Skeletal muscle cell (primary cell): ENCODE measurements at places on chromosomes 2 and 18.

GRCh38 chr2:161078211-161078539 is 82.1 kb upstream of the TANK start:
- DNase-seq: no peak

GRCh38 chr2:201774546-201774945 is 6.2 kb downstream of the ALS2 start:
- no peak for DNase-seq

DNA sequence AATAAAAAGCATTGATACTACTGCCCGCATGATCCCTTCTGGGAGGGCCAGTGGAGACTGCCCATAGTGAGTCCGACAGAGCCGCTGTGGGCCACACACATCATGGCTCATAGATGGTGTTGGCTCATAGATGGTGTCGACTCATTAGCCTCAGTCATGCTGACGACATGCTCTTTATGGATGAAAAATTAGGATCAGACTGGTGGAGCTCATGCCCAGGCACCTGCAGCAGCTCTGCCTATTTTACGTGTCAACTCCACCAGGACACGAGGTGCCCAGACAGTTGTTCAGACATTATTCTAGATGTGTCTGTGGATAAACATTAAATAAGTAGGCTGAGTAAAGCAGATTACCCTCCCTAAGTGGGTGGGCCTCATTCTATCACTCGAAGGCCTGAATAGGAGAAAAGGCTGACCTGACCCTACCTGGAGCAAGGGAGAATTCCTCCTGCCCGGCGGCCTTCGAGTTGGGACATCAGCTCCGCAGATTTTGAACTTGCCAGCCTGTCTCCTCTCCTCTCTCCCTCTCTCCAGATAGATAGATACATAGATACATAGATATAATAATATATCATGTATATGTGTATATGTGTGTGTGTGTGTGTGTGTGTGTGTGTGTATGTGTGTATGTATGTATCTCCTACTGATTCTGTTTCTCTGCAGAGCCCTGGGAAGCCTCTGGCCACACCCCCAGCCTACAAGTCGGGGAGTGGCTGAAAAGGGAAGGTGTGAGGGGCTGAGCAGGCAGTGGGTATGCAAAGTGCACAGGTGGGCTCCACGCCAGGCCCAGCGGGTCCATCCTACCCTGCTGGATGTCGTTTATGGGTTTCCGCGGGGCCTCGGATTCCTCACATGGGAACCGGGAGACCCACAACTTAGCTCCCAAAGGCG is 13.6 kb upstream of the TEX51 start:
- DNase-seq: no peak

GRCh38 chr2:184256611-184257010 is 341.7 kb upstream of the ZNF804A start:
- DNase-seq: no peak

DNA sequence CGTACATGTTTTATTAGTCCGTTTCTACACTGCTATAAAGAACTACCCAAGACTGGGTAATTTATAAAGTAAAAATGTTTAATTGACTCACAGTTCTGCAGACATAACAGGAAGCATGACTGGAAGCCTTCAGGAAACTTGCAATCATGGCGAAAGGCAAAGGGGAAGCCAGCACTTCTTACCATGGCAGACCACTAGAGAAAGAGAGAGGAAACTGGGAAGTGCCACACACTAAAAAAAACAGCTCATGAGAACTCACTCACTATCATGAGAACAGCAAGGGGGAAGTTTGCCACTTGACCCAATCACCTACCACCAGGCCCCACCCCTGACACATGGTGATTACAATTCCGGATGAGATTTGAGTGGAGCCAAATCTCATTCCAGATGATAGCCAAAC is 466.2 kb downstream of the IRS1 start:
- no peak for DNase-seq

DNA sequence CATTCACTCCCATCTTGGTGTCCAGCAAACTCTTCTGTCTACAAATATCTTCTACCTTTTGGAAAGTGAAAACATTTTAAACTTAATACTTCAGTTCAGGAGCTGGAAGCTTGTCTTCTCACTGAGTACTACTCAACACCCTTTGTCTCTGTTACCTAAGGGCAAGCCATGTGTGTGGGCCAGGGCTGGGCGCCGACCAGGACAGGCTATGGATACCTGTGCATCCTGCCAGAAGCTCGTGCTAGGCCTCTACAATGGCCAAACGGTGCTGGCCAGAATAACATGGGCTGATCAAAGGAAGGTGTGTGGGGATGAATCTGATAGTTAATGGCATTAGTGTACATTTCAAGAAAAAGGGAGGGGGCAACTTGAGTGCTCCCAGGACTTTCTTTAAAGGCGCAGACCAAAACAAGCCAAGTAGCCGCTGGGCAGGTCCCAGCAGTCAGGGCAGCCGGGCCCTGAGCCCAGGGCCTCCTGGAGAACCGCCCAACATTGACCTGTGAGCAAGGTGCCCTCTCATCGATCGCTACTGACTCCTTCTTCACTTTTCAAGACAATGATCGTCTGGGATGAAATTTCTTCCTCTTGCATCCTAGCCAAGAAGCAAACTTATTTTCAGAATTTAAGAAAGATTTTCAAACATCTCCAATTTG is 29.0 kb upstream of the ID2 start:
- no peak for DNase-seq

- no peak for DNase-seq
These were observed 51.1 kb downstream of the RALBP1 start for GRCh38 chr18:9526458-9526857.
